Fibroblast of skin of right biceps (primary cell): ENCODE measurements at places on chromosomes 11 and 22.

GRCh38 chr22:28710107-28710506 lies 30.5 kb upstream of the TTC28 start:
- DNase-seq = peak; percentile 24

DNA sequence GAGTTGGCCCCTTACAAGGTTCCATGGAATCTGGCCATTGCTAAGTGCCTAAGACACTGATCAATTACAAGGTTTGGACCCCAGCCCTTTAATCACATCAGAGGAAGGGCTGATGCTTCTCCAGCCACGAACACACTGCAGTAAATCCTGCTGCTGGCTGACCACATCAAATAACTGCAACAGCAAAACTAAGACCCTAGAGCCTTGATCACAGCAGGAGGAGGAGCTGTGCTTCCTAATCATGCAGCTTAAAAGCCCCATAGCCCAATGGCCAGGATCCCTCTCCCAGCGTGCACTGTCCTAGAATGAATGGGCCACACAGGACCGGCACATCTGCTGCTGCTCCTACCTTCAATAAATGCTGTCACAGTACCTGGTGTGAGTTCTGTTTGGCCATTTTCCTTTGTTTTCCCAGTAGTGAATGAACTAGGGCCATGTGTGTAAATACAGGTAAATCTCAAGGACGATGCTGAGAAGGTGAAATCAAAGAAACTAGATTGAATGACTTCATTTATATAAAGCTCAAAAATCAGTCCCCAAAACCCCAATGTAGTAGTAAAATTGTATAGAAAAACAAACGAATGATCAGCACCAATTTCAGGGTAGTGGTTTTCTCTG lies 12.7 kb downstream of the ZP1 start:
- DNase-seq = no peak

DNA sequence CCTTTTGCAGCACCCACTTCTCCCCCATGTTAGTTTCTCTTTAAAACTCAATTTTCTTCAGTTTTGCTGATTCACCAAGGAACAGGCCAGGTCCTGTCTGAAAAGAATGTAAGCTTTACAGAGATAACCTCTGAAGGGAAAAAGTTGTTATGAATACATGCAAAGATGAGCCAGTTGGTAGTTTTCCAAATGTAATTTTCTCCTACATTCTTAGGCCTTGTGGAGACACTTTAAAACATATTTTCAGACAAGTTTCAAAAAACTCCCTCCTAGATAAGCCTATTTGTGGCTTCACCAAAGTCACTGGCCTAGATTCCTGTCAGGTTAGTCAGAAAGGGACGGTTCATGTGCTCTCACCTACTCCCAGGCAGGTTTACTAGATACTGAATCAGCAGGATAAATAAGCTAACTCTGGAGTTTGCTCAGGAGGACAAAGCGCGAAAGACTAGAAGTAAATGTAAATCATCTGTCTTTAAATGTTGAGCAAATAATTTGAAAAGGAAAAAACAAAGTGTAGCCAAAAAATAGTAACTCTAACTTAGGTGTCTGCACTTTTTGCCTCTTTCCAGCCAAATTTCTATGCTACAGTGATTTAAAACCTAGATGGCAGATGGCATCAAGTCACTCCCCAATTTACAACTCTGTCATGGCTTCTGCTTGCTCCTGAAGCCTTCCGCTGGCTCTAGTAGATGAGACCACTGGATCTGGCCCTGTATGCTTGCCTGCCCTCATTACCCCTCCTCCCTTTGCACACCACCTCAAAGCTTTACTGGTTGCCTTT lies 4.9 kb upstream of the ATP6V1E1 start:
- DNase-seq = peak; percentile 88

- DNase-seq = no peak
These were observed 29.0 kb downstream of the NECTIN1 start for GRCh38 chr11:119700030-119700429.

DNA sequence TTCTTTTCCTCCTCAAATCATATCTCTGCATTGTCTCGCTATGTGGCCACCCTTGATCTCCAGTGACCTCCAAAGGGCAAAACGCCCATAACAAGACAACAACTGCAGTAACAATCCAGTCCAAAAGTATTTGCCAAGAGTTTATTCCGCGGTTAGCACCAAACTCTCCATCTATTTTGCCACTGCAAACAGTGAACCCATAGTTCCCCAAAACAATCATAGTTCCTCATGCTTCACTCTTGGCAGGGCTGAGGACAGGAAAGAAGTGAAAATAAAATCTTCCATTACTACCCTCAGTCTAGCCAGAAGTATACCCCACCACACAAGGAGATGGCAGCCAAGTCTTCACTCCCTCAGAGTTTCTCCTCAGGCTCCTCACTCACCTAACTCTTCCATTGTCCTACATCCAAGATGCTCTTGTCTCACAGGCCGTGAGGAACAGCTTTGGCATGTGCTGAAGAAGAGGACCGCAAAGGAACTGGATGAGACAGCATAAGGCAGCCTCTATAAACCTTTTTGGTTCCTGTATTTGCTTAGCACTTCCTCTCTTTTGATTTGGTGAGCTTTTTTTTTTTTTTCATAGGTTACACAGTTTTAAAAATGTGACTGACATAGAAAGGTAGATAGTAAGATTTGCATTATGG lies at the start of gene LPXN:
Gene LPXN (minus strand): TSS at position 480 of the 644 bp plus-strand sequence. CDS start 84 bp downstream, at position 396.
- DNase-seq = peak; percentile 70

GRCh38 chr11:1498262-1498661 lies 11.7 kb upstream of the MOB2 start:
- DNase-seq = no peak

GRCh38 chr22:42069801-42070516 lies 653 bp downstream of the NAGA start:
- DNase-seq = no peak

DNA sequence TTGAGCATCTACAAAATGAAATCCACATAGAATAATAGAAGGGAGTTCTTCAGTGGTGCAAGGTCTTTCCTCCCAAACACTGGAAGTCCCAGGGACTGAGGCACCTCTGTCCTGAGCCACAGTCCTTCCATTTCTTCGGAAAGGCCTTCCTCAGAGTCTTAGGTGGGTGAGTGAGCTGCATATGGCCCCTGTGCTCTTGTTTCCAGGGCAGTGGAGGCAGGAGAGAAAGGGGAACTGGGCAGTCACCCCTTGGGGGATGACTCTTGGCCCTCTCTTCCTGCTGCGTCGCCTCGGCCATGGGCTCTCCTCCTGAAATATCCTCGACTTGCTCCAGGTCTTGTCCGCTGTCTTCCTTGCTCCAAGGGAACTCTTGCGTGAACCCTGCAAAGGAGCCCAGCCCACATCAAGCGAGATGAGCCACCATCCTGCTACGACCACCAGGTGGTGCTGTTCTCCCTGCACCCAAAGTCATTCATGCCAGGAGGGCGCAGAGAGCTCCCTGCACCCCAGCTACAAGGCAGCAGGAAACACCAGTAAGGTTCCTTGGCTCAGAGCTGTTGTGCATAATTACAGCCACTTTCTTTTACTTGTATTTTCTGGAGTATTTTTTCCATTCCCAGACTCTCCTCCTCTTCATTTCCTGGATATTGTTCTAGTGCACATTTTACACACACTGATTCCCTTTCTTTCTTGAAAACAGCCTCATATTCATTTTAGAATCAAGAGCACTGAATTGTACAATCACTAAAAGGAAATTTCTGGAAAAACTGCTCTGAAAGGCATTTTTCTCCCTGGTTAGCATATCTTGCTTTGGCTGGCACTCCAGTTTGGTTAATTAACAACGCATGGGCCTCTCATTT lies 397.8 kb downstream of the OPCML start:
- DNase-seq = peak; percentile 46

GRCh38 chr11:95268391-95268790 lies 37.4 kb upstream of the SESN3 start:
- no peak for DNase-seq

DNA sequence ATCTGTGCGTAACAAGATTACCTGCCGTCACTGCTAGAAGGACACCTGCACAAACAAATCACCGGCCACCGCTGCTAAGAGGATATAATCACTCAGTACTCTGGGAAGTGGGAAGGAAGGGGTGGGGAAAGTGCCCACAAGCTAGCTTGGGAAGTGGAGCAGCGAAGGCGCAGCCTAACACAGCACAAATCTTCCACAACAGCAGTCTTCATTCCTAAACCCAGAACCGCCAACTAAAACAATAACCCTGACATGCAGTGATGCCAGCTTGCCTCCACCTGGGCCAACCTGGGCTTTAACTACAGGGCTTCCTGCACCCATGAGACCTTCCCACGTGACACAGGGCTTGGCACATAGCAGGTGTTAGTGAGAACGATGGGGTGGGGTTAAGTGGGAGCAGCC lies 5.1 kb downstream of the DGCR2 start:
- no peak for DNase-seq

- no peak for DNase-seq
These were observed 591.1 kb downstream of the BRD1 start for GRCh38 chr22:49236541-49237075.

DNA sequence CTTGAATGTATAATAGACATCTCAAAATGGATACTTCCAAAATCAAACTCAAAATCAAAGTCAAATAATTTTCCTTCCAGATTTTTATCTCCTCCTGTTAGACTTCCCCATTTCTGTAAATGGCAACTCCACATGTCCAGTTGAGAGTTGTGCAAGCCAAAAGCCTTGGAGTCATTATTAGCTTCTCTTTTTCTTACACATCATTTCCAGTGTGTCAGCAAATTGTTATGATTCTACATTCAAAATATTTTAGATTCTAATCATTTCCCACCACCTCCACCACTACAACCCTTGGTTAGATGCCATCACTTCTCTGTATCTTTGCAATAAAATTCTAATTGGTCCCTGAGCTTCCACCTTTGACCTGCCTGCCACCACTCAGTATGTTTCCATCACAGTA lies 155.7 kb downstream of the CNTN5 start:
- DNase-seq = peak; percentile 1

GRCh38 chr11:75496305-75496752 lies 29.4 kb downstream of the GDPD5 start:
- no peak for DNase-seq

DNA sequence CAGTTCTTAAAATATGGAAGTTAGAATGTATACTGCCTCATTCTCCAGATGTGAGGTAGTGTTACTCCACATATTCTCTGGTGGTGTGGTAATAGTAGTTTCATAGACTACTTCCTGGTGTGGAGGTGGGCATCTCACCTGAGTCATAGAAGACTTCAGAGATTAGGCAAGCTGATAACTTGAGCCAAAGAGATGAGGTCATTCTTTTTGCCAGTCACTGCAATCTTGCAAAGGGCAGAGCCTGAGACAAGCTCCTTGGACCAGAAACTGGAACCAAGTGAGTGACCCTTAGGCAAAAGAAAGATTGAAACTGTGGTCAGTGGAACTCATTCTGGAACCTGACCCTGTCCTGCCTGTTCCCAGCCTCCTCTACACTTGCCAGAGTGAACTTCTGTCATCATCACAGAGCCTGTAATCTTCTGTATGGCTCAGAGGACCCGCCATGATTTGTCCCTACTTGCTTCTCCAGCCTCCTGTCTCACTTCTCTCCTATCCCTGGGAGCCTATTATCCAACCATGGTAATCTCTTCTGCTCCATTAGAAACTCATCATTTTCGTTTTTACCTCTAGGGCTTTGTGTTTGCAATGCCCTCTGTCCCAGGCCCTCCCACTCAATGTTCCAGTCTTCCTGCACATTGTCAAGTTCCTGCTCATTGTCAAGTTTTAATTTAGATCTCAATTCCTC lies 10.6 kb upstream of the CCDC83 start:
- peak; percentile 43 for DNase-seq

DNA sequence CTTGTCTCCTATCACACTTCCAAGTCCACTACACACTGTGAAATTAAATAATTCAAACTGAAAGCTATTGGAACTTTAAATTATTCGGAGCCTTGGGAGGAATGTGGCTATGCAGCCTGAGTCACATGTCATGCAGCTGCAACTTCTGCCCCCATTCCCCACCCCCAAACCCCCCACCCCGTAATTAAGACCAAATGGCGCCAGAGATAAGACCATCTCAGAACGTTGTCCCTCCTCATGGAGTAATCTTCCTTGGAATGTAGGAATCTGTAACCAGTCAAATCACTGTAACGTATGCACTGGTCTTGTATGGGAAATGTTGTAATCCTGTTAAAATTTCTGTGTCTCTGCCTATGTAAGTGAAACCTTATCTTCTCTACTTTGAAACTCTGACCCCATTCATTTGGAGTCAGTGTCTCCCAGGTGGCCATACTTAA lies 37.0 kb downstream of the GAB2 start:
- peak; percentile 95 for DNase-seq

DNA sequence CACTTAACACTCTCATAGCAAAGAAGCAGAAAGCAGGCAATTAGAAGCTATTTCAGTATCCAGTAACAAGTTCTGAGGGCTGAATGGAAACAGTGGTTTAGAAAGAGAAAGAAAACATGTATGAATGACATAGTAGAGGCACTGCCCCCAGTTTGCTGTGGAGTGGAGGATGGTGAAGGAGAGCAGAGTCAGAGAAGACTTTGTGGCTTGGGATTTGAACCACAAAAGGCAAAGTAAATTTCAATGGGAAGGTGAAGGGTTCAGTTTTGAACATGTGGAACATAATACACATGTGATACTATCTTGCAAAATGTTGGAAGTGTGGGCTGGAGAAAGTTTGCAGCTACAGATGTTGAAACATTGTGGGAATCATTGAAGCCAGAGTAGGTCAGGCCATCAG lies 81.4 kb downstream of the SNX19 start:
- DNase-seq = no peak

- DNase-seq = peak; percentile 41
These were observed 34.3 kb upstream of the MPPED1 start for GRCh38 chr22:43377548-43377895.

DNA sequence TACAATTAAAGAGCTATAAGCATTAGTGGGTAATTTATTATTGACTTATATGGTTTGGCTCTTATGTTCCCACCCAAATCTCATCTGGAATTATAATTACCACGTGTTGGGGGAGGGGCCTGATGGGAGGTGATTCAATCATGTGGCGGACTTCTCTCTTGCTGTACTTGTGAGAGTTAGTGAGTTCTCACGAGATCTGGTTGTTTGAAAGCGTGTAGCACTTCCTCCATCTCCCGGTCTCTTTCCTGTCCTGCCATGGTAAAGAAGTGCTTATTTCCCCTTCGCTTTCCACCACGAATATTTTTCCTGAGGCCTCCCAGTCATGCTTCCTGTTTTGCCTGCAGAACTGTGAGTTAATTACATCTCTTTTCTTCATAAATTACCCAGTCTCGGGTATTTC lies 28.1 kb upstream of the CHORDC1 start:
- DNase-seq = no peak

DNA sequence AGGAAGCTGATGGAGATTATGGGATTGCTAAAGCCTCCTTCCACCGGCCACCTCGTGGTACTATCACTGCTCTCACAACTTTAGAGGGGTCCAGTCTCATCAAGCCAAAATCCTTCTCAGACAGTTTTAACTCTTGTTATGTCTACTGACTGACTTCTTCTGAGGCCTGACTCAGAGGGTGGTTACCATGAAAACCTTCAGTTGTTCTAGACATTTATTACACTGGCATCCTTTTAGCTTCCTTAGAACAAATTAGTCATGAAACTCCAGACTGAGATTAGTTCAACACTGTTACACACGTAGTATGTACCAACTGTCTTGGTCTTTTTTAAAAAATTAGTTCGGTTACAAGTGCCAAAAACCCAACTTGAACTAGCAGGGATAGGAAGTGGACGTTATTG lies 7.5 kb downstream of the DIXDC1 start:
- peak; percentile 90 for DNase-seq

- no peak for DNase-seq
These were observed 132.0 kb downstream of the MRTFA start for GRCh38 chr22:40504285-40505249.
